Fibroblast of villous mesenchyme (primary cell): ENCODE measurements at places on chromosomes 12 and 14.
A peak's percentile ranks its signal among the peaks of the same experiment; 100 is the strongest.

DNA sequence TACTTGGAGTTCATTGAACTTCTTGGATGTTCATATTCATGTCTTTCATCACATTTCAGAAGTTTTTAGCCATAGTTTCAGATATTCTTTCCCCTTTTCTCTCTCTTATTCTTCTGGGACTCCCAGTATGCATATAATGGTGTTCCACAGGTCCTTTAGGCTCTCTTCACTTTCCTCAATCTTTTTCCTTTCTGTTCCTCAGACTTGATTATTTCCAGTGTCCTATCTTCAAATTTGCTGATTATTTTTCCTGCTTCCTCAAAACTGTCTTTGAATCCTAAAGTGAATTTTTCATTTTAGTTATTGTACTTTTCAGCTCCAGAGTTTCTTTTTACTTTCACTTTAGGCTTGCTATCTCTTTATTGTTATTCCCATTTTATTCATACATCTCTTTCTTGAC lies 8.8 kb upstream of the ZFP36L1 start:
- DNase-seq, result no peak

- peak; percentile 32 for DNase-seq
Observed at GRCh38 chr14:57244106-57244505, 24.6 kb downstream of the EXOC5 start.

- DNase-seq, result peak; percentile 18
Observed at GRCh38 chr12:3251067-3251466, 173.9 kb downstream of the TSPAN9 start.

GRCh38 chr14:61512026-61512834 lies 183.1 kb upstream of the HIF1A start:
- DNase-seq, result peak; percentile 87
